ENCODE measurements at places on chromosomes 3 and 15.

GRCh38 chr3:118151164-118151563 is 883.5 kb downstream of the IGSF11 start:
- DNase-seq, result no peak

DNA sequence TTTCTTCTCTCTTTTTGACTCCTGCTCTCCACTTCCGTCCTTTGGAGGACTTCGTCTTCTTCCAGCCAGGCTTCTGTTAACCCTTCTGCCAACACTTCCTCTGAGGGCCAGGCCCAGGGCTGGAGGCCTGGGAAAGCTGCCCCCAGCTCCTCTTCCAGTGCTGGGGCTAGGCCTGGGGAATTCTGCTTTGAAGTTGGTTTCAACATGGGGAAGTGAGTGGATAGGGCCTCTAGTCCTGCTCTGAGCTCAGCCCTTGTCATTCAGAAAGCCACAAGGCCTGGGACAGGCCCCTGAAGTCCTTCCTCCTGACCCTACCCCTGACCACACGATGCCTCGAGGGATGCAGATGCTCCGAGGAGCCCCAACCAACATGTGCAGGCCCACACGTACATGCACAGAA is 53.9 kb upstream of the HERC1 start:
- no peak for DNase-seq

GRCh38 chr3:149968216-149968615 is 2.5 kb downstream of the PFN2 start:
- no peak for DNase-seq

- DNase-seq, result no peak
Observed at GRCh38 chr15:58392611-58393161, 39.1 kb upstream of the LIPC start.

Measured in stimulated activated naive CD4-positive, alpha-beta T cell treated with Interleukin-2 at 50 U/mL for 16 hours (primary cell).